Tibial artery (tissue), 4 donors: ENCODE measurements at places on chromosomes 7 and 10.
A peak's percentile ranks its signal among the peaks of the same experiment; 100 is the strongest.

- H3K4me1 ChIP-seq = no peaks in the 10 kb centered on the region
- H3K4me3 ChIP-seq = no peak overlapping the region
- H3K36me3 ChIP-seq = no peaks in the 10 kb centered on the region
- no peak for DNase-seq
- H3K27ac ChIP-seq = no peak overlapping the region
Measured at GRCh38 chr7:157866336-157866924, 529.6 kb downstream of the DNAJB6 start.

- H3K27me3 ChIP-seq = no peaks in the 10 kb centered on the region
- peak; percentile 14 for DNase-seq
- H3K4me1 ChIP-seq = no peaks in the 10 kb centered on the region
- no peaks in the 10 kb centered on the region for H3K36me3 ChIP-seq
- no peak overlapping the region for H3K27ac ChIP-seq
Measured at GRCh38 chr7:2016761-2017480, 215.8 kb downstream of the MAD1L1 start.

DNA sequence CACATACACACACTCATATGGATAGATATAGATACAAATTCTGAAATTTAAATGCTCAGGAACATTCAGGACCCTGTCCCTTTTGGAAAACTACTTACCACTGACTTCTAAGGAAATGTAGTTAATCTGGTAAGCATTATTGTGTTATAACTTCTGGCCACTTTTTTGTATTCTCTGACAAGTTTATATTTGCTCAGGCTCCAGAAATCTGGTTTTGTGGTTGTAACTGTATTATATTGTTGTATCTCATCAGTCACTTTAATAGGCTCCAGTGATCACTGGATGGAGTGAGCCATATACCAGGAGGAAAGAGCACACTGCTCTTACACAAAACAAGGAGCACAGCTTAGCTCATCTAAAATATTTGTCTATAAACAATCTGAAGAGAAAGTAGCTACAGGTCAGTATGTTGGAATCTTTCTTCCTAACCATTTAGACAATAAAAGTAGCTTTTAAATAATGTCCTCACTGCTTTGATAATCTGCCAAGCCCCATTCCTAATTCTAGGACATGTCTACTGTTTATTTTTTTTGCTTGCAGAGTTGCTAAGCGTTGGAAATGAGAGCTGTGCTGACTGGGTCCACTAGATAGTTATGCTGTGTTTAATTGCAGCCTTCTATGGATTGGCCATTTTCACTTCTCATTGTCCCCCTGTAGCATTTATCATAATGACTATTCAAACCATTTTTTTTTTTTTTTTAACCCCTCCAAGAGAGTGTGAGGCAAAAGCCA, 43.8 kb downstream of the SMNDC1 start:
- H3K27me3 ChIP-seq = no peaks in the 10 kb centered on the region
- H3K36me3 ChIP-seq = no peaks in the 10 kb centered on the region
- H3K4me3 ChIP-seq = no peak overlapping the region
- no peak for DNase-seq

GRCh38 chr7:113799896-113800295, 118.9 kb downstream of the PPP1R3A start:
- DNase-seq = no peak
- no peak overlapping the region for H3K27ac ChIP-seq
- H3K4me3 ChIP-seq = no peak overlapping the region
- H3K27me3 ChIP-seq = no peaks in the 10 kb centered on the region
- peaks cover 6% of the 10 kb centered on the region for H3K4me1 ChIP-seq
- H3K36me3 ChIP-seq = no peaks in the 10 kb centered on the region

DNA sequence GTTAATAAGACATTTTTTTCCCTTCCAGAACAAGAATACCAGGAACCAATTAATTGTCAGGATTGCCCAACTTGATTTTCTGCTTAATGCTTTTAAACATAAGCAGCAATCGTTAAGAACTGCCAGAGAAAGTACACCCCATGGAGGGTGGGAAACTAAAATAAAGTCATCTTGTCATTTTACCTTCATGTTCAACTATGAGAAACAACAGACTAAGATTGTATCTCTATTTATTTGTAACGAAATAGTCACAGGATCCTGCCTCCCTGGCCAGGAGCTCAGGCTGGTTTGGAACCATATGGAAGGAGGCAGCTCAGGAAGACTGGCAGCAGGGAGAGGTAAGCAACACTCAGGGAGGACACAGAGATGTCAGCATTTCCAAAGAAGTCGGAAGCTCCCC, 129.6 kb downstream of the TNS3 start:
- H3K27ac ChIP-seq = peak overlapping the region; percentile 92
- H3K36me3 ChIP-seq = no peaks in the 10 kb centered on the region
- peaks cover 42% of the 10 kb centered on the region for H3K4me1 ChIP-seq
- peak overlapping the region; percentile 36 for H3K4me3 ChIP-seq
- no peak for DNase-seq

GRCh38 chr10:75276069-75276872, 40.5 kb upstream of the COMTD1 start:
- peaks cover 5% of the 10 kb centered on the region for H3K27me3 ChIP-seq
- no peak for DNase-seq
- no peaks in the 10 kb centered on the region for H3K4me1 ChIP-seq
- no peak overlapping the region for H3K4me3 ChIP-seq
- no peaks in the 10 kb centered on the region for H3K36me3 ChIP-seq

- no peak for DNase-seq
- H3K4me1 ChIP-seq = no peaks in the 10 kb centered on the region
- no peaks in the 10 kb centered on the region for H3K36me3 ChIP-seq
- no peak overlapping the region for H3K4me3 ChIP-seq
- H3K27me3 ChIP-seq = no peaks in the 10 kb centered on the region
- peak overlapping the region; percentile 80 for H3K27ac ChIP-seq
Measured at GRCh38 chr7:134710854-134711624, 64.4 kb downstream of the BPGM start.

DNA sequence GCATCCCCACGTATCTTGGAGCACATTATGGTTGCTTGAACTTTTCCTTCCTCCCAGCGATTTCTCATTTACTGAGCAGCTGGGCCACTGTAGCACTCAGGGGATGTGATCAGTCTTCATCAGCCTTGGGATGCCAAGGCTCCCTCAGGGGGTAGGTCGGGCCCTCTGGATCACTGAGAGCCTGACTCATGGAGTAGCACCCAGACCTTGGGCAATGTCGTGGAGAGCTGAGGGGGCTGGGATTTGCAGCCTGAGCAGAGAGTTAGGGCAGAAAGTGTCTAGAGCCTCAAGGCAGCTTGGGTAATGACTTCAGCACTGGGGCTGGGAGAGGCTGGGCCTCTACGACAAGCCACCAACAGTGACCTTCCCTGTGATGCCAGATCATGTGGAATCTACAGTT, 86.5 kb upstream of the CXCL12 start:
- H3K27me3 ChIP-seq = no peaks in the 10 kb centered on the region
- H3K36me3 ChIP-seq = no peaks in the 10 kb centered on the region
- no peak for DNase-seq
- H3K4me3 ChIP-seq = no peak overlapping the region
- peaks cover 1% of the 10 kb centered on the region for H3K4me1 ChIP-seq

GRCh38 chr10:51109801-51110533, 35.7 kb downstream of the PRKG1 start:
- DNase-seq = no peak
- H3K36me3 ChIP-seq = no peaks in the 10 kb centered on the region
- H3K27ac ChIP-seq = no peak overlapping the region
- H3K4me1 ChIP-seq = peaks cover 6% of the 10 kb centered on the region

GRCh38 chr7:69670701-69671100, 72.4 kb downstream of the AUTS2 start:
- no peaks in the 10 kb centered on the region for H3K27me3 ChIP-seq
- H3K36me3 ChIP-seq = no peaks in the 10 kb centered on the region
- H3K4me3 ChIP-seq = no peak overlapping the region
